Stimulated activated CD4-positive, alpha-beta T cell treated with anti-CD3 and anti-CD28 coated beads, Interleukin-4, amount 100 ng/mL, for 48 hours (primary cell): ENCODE measurements at places on chromosomes 3 and 15.

GRCh38 chr3:60036803-60037202, 987.0 kb upstream of the CFAP20DC start:
- no peak for DNase-seq

GRCh38 chr3:55637906-55638638, 151.0 kb upstream of the WNT5A start:
- DNase-seq = no peak

- DNase-seq = no peak
These were observed 335.3 kb upstream of the ARHGEF26 start for GRCh38 chr3:153785901-153786300.

GRCh38 chr15:25790000-25790660, 73.0 kb downstream of the ATP10A start:
- peak; percentile 61 for DNase-seq

DNA sequence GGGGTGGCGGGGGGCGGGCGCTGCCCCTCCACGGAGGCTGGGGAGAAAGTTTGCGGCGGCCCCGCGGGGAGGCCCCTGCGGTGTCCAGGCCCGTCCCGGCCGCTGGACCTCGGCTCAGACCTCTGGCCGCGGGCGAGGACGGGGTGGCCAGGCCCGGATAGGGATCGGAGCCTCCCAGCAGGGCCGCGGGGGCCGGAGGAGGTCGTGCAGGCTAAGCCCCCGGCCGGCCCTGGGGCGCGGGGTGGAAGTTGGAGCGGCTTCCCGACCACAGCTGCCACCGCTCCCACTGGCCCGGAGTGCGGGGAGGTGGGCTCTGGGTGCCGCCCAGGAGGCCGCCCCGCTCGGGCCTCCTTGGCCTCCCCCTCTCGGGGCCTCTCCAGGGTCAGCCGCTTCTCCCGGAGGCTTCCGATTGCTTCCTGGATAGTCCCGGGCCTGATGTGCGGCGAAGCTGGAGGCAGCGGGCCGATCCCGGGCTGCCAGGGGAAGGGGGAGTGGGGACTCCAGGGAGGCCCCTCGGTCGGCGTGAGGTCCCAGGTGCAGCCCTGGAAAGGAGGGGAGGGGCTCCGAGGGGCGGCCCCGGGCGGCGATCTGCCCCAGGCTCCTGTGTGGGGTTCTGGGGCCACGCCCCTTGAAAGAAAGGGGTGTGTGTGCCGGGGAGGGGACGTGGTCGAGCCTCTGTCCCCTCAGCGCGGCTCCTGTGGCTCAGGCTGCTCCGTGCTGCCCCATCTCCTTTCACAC, 907 bp downstream of the PLXNA1 start:
- no peak for DNase-seq

GRCh38 chr3:71008350-71008935, 575.1 kb downstream of the FOXP1 start:
- no peak for DNase-seq

GRCh38 chr3:181868576-181869082, 156.9 kb downstream of the SOX2 start:
- DNase-seq = no peak
